Caco-2 (cell line): ENCODE measurements at places on chromosomes 5 and 9.

GRCh38 chr5:37396352-37396751, 17.2 kb downstream of the WDR70 start:
- no peak for DNase-seq

- DNase-seq = no peak
These were observed 8.6 kb upstream of the PTGES start for GRCh38 chr9:129761293-129761900.

- DNase-seq = no peak
These were observed 78.2 kb upstream of the MAP3K1 start for GRCh38 chr5:56737002-56737621.

- DNase-seq = no peak
These were observed 52.1 kb downstream of the PALM2AKAP2 start for GRCh38 chr9:109831998-109832658.

DNA sequence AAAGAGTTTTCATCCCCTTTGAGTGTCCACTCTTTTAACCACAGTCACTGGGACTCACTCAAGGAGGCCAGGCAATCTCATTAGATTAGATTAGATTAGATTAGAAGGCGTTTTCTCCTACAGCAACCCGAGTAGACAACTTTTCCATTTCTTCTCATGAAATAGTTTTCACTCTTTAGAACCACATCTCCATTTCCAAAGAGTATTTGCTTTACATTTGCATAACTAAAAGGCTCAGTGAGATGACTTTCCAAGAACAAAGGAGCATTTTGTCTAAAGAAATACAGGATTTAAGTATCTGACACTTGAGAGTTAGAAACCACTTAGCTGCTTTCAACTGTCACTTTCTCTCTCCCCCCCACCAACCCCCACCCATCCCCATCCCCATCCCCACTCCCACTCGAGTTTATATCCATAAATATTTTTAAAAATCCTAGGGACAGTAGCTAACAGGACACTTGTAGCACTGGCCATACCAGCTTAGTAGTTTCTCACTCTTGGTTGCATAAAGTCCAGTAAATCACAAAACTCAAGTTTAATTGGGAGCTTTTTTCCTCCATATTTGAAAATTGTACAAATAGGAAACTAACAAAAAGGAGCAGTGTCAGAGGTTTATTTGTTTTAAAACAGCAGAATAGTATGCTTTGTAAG, 2202.9 kb upstream of the WWC1 start:
- DNase-seq = no peak

DNA sequence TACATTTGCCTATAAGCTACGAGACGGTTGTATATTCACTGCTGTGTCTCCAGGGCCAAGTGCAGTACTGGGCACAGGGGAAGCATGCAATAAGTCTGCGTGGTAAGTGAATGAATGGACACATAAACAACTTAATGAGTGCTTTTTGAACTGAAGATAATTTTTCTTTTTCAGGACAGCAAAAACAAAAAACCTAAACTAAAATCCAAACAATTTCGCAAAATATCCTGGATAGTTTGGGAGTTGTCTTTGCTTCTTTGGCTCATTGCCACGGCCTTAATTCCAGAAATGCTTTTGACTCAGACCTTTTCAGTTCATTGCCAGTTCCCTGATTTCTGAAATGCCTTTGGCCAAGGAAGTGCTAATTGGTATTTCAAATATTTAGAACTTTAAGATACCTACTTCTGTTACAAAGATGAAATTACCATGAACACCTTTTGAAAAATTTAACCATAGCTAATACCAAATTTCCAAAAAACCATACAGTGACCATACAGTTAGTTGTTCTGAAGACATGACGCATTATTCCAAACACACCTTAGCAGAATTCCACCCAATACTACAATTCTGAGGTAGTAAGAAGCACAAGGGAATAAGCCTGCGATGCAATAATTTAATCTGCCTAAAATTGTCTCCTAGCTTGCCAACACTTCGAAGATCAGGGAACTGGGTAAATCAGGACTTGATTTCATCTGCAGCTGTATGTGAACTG, 42.8 kb downstream of the TEK start:
- no peak for DNase-seq

DNA sequence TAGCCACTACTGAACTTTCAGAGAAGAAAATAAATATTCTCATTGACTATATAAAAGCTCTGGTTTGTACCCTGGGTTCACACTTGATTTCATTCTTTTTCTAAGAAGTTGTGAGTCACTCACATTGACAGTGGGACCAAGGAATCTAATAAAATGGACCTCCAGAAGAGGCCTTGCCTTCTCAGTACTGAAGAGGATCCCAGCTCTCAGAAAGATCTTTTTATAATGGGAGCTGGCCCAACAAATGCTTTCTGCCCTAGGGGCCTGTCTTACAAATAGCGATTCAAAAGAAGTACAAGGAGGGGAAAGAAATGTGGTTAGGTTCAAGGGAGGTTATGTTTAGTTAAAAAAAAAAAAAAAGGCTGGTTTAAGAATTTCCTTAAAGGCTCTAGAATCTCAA, 237.9 kb downstream of the ISL1 start:
- DNase-seq = no peak

- DNase-seq = no peak
These were observed 175.1 kb upstream of the CDH10 start for GRCh38 chr5:24819841-24820240.

DNA sequence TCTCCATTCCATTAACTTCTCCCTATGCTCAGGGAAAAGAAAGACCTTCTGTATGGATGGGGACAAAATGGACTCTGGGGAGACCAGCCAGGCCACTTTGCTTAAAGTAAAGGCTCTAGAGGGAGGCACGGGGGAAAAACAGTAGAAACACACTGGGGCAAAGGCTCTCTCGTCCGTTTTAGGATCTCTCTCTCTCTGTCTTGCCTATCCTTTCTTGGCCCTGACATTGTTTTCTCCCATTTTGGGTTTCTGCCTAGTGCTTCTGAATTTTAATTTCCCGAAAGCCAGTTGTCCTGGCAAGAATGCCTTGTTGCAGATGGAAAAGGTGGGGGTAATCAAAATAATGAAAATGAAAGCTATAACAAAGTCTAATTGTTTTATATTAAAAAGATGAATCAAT, 28.2 kb downstream of the NMUR2 start:
- no peak for DNase-seq

- no peak for DNase-seq
These were observed 485.3 kb upstream of the DMAC1 start for GRCh38 chr9:8284884-8285283.

DNA sequence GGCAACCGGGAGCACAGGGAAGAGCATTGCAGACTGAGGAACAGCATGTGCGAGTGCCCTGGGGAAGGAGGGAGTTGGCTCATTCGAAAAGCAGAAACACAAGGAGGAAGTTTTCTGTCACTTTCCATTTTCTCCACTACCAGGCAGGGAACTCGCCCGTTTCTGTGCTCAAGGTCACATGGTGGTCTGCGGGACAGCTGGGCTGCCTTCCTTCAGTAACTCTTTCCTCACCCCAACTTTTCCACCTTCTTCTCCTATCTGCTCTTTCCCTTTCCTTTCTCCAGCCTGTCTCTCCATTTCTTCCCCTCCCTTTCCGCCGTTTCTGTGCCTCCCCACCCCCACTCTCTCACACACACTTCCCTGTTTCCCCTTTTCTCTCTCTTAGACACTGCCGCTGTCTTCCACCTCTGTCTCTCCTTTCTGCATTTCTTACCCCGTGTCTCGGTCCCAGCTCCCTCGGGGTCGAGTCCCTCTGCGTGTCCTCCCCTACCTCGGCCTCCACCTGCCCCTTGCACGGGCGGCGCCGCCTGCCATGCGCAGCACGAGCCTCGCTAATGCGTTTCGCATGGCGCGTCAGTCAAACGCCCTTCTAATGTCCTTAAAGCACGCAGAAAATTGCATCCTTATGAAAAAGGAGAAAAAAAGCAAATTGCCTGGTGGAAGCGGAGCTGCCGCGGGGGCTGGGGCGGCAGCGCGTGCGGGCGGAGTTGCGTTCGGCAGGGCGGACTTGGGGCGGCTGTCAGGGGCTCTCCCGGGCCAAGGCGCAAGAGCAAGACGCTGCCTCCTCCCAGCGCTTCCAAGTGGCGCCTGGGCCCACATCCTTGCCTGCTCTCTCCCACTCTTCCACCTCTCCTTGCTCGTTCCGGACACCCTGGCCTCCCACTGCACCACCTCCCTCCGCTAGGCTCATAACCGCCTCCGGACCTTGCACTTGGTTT, 9.5 kb downstream of the BARX1 start:
- no peak for DNase-seq

- DNase-seq = no peak
These were observed 137.0 kb downstream of the ADAMTSL1 start for GRCh38 chr9:18610956-18611355.

DNA sequence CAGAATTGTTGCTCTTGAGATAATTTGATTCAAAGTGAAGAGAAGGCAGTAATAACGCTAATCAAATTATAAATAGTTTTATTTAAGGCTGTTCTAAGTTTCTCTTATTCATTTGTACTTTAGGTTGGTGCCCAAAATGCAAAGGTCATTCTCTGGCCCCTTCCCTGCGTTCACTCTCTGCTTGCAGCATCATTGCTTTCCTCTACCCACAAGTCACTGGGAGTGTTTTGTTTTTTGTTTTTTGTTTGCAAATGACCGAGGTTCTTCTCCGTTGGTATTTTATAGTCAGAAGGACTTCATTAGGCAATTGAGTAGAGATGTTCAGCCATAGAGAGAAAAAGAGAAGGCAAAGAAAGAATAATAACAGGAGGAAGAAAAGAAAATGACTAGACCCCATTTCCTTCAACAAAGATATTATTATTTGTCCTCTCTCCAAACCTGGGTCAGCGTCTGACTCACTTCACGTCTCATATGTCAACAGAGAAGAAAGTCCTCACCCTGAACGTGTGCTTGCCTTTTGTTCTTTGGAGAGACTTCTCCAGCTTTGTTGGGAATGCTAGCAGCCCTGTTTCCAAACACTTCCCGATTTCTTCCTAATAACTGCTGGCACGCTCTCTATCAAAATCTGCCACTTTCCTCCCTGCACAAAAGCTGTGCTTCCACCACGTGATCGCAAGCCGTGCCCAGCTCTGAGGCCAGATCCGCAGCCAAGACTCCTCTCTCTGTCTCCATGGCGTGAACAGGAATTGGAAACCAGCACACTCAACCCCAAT, 119.8 kb downstream of the EBF1 start:
- DNase-seq = no peak
